ENCODE measurements at places on chromosomes 2 and 18. TPM values are rescaled to one million over a fixed set of nuclear protein-coding genes. Genes with fewer than 3 reads are reported as not detected.

The SEPTIN10 gene
- total RNA-seq: 70.9 TPM

The ZFP36L2 gene
- 11.7 TPM for total RNA-seq

The GTF2A1L gene
- not detected for total RNA-seq

The FAM228B gene
- total RNA-seq: 5.2 TPM

The FIGN gene
- 0.98 TPM for total RNA-seq

The UGT1A5 gene
- total RNA-seq: not detected

The LRRC30 gene
- not detected for total RNA-seq

The IL37 gene
- total RNA-seq: not detected

The CHRNG gene
- total RNA-seq: not detected

The FBXO41 gene
- 0.33 TPM for total RNA-seq

The VWC2L gene
- not detected for total RNA-seq

The MAPK4 gene
- not detected for total RNA-seq

The UGT1A8 gene
- total RNA-seq: not detected

The GTF3C2 gene
- 52.6 TPM for total RNA-seq

The TSN gene
- total RNA-seq: 56.5 TPM

The UGT1A3 gene
- not detected for total RNA-seq

The ASB18 gene
- total RNA-seq: not detected

The FN1 gene
- 2,305 TPM for total RNA-seq

The ODC1 gene
- total RNA-seq: 234 TPM

The CTLA4 gene
- not detected for total RNA-seq

The AFG3L2 gene
- total RNA-seq: 60.3 TPM
